ENCODE measurements at places on chromosomes 7 and 10.
A peak's percentile ranks its signal among the peaks of the same experiment; 100 is the strongest.

GRCh38 chr10:31897506-31897905 lies 31.1 kb downstream of the ARHGAP12 start:
- no peak for DNase-seq

DNA sequence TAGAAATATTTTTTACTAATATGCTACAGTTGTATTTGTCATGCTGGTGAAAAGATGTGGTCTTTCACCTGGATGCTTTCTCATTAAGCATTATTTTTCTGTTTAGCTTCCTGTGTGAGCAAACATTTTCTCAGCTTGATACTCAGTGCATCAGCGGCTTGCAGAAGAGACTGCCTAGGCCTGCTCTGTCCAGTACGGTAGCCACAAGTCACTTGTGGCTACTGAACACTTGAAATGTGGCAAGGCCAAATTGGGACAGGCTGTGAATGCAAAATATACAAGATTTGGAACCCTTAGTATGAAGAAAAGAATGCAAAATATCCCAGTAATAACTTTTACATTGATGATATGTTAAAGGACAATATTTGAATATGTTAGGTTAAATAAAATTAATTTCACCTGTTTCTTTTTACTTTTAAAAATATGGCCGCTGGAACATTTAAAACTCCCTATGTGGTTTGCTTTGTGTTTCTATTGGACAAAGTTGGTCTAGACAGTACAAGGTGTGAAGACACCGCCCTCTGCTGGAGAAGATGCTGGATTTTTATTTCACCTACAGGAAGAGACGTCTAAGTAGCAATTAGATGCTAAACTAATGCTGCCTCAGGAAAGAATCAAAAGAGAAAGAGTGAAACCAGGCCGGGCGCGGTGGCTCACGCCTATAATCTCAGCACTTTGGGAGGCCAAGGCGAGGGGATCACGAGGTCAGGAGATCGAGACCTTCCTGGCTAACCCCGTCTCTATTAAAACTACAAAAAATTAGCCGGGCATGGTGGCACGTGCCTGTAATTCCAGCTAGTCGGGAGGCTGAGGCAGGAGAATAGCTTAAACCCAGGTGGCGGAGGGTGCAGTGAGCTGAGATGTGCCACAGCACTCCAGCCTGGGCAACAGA lies 5.3 kb downstream of the SRGN start:
- peak; percentile 84 for DNase-seq

- DNase-seq = no peak
These were observed 1293.5 kb downstream of the XPNPEP1 start for GRCh38 chr10:108629834-108630233.

DNA sequence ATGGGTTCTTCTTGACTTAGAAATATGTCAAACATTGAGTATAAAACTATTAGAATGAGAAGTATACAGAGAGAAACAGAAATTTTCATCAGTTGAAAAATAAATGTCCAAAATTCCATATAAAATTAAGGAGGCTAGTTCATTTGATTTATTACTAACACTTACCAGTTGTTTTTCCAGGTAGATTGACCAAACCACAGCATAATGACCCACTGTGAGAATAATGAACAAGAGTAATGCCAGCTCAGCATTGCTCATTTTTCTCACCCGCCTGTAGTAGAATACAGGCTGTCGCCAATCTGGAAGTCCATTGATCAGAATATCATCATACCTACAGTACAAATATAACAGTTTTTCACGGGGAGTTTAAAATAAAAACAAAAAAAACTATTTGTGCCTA lies 82.9 kb downstream of the DNAJC1 start:
- no peak for DNase-seq

DNA sequence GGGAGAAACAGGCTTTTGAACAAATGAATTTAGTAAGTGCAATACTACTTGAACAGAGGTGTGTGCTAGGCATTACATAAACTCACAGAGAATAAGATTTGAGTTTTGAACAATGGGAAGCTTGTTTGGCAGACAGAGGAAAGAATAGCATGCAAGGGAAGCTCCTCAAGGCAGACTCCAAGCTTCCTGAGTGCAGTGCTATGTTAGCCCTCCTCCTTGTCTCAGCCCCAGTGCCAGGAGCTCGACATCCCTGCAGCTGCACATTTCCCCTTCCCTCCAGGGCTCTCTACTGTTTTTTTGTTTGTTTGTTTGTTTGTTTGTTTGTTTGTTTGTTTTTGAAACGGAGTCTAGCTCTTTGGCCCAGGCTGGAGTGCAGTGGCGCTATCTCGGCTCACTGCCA lies 237.5 kb downstream of the IPMK start:
- DNase-seq = no peak

GRCh38 chr10:19987931-19988330 lies 171.7 kb downstream of the PLXDC2 start:
- no peak for DNase-seq

DNA sequence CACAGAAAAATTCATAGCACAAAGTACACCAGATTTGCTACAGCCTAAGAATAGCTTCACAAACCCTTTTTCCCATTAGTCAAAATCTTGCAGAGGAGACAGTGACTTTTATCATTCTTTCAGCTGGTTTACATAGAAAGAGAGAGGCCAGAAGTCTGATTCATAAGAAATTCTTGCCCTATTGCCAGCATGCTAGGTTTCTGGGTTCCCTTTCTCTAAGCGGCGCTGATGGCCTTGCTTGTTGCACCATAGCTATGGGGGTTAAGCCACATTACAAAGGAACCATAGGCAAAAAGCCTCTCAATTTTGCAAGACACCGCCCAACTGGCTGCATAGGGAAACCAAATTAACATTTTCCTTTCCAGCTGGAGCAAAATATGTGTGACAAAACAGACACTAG lies 87.4 kb downstream of the ZNF467 start:
- DNase-seq = peak; percentile 60

DNA sequence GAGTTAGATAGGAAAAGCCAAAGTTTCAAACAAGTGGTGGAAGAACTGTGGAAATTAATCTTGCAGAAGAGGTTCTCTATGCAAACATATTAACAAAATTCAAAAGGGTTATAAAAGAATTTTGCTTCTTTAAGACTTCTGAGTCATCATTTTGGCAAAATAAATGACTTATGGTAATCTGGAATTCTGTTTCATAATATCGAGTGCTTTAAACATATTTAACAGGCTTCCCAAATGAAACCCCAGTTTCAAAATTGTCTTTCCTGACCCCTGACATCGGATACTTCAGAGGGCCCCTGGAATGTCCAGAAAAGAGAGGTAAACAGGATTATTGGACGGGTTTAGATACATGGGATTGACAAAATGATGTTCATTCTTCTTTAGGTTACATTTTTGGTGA lies 444.6 kb downstream of the HTR7 start:
- no peak for DNase-seq

DNA sequence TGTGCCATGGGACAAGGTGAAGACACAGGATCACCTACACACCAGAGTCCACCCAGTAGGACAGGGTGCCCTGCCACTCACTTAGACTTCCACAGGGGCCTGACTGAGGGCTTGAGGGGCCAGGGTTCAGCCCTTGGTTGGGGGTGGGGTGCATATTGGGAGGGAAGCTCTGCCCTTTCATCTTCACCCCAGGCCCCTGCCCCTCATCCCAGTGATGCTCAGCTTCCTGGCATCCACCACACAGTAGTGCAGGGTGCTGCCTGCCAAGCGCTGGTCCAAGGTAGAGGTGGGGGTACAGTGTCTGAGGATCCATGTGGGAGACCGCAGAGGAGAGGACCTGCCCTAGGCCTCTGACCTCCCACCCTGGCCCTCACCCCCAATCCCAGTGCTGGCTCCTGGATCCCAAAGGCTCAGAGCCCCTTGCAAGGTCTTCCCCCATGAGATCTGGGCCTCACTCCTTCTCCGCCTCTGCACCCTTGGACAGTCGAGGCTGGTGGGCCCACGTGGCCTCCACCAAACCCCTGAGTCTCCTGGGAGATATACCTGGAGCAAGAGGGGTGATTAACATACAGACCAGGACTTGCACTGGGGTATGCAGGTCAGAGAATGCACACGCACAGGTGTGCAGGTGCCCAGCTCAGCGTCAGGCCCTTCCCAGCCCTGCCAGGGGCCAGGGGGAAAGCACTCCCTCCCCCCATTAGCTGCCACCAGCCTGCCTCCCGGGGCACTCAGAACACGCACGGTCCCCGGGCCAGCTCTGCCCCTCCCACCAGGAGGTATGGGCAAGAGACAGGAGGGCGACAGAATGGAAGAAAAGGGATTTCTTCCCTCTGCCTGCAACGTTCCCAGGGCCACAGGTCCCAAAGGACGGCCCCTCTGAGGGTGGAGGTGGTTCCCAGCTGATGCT lies 8.6 kb upstream of the IRF5 start:
- DNase-seq = no peak

- DNase-seq = peak; percentile 6
These were observed 341 bp downstream of the GOT1 start for GRCh38 chr10:99430116-99430450.

GRCh38 chr7:154647625-154648024 lies 355.3 kb downstream of the PAXIP1 start:
- no peak for DNase-seq

- no peak for DNase-seq
These were observed 39.3 kb downstream of the SEPTIN7 start for GRCh38 chr7:35839860-35840854.

DNA sequence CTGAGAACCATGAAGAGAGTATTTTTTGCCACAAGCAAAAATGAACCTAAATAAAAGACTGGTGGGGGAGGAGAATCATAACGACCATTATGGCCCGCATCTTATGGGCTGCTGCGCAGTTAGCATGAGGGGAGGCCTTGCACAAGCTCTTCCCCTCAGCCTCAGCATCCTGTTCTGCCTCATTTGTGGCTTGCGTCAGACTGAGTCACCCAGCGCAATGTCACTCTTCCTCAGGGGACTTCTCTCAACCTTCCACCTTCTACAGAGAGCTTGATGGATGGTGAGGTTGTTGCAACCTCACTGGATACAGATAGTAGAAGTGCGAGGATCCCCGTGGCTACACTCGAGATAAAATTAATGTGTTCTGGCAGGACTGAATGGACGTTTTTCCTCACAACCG lies 16.8 kb upstream of the GPR15LG start:
- peak; percentile 84 for DNase-seq

DNA sequence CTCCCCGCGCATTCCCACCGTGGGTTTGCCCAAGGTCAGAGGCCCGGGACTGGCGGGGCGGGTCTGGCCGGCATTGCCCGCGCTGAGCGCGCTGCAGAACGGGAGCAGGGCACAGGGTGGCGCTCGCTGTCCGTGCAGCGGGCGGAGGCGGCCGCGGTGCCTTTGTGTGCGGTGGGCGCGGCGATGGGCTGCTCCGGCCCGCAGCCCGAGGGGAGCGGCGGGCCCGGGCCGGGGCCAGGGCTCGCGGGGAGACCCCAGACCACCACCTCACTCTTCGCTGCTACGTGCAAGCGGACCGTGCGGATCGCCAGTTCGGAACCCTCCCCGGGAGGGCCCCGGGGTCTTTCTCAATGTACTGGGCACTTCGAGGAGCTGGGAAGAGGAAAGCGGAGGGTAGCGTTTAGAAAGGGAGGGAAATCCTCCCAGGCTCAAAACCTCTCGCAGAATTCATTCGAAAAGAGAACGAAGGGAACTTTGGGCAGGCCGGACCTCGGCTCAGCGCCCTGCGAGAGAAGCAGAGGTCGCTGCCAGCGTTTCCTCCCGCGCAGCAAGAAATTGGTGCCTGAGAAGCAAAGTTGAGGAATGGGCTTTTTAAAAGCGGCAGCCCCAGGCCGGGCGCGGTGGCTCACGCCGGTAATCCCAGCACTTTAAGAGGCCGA lies 8.5 kb downstream of the SP8 start:
- peak; percentile 80 for DNase-seq

- DNase-seq = peak; percentile 88
These were observed 163.0 kb upstream of the KLF14 start for GRCh38 chr7:130896898-130897514.

DNA sequence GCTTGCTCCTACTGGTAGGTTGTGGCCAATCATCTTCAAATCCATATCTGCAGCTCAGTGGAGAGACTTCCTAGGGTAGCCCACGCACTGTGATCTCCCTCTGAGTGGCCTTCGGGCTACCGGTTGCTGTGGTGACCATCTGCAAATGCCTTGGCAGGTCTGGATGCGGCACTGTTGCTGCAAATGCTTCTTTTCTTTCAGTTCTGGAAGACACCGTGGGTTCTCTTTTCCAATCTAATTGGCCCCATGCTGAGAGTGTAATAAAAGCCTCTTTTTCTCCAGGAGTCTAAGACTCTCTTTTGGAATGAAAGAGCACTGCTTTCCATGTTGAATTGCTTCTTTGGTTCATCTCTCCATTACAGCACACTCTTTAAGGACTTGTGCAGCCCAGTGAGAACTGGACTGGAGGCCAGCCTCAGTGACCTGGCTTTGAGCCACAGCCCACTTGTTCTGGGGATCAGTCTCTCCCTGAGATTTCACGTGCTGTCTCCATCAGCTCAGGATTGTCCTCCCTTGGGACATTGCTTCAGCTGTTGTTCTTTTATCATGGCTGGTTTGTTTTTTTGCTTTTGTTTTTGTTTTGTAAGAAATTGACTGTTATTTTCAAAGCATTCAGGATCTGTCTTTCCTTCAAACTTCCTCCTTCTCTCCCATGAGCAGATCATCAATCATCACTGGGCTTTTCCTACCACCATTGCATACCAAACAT lies 286.6 kb downstream of the BMPER start:
- DNase-seq = no peak

Measured in suppressor macrophage treated with lipopolysaccharide for 1 hour (primary cell).